ENCODE measurements at places on chromosomes 2 and 18.

DNA sequence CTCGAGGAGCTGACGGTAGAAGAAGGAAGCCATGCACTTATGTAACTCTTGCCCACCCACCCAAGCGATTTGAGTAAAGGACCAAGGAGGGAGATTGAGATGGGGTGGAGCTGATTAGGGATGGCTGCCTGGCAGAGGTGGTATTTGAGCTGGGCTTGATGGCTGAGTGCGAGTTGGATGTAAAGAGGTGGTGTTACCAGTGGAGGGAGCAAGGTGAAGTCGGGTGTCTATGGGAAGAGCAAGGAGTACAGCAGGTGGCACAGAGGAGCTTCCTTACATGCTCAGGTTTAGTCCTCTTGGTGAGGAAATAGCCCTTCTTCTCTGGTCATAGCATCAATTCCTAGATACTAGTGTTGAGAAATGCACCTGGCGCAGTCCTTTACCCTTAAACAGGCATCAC, 294.2 kb upstream of the SKOR2 start:
- no peak for DNase-seq

- no peak for DNase-seq
These were observed 31.2 kb downstream of the USP37 start for GRCh38 chr2:218536804-218537494.

GRCh38 chr2:65033178-65033577, 23.0 kb upstream of the CEP68 start:
- DNase-seq = no peak

DNA sequence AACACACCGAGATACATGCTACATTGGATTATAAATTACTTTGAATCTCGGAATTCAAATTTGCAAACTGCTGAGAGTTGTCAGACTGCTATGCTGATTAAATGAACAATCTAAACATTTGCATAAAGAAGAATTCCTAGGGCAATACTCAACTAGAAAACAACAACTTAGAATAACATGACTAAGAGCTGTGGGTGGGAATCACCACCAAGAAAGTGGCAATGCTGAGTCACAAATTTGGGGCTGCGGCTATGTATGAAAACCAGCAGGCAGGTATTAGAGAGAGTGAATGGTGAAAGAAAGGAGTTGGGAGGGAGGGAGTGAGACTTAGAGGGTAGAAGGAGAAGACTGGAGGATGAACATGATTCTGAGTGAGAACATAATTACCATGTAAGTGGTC, 559.5 kb downstream of the PIK3C3 start:
- DNase-seq = no peak

- DNase-seq = no peak
These were observed 644 bp downstream of the ABCG5 start for GRCh38 chr2:43837831-43838559.

Data from right renal cortex interstitium (tissue), 3 donors.